Bone marrow (tissue), 2 donors: ENCODE measurements at places on chromosomes 6 and 20.

- DNase-seq: no peak
Observed at GRCh38 chr6:18259675-18260447, 4.5 kb downstream of the DEK start.

GRCh38 chr6:35037664-35038038 is 103.5 kb downstream of the TCP11 start:
- no peak for DNase-seq

- no peak for DNase-seq
Observed at GRCh38 chr6:166739117-166739975, 112.3 kb upstream of the RPS6KA2 start.

GRCh38 chr6:27452496-27452897 is 20.4 kb downstream of the ZNF184 start:
- no peak for DNase-seq

- DNase-seq: no peak
Observed at GRCh38 chr6:47621838-47622449, 76.4 kb upstream of the ADGRF4 start.

- DNase-seq: peak; percentile 50
Observed at GRCh38 chr6:7140631-7141378, 33.0 kb downstream of the RREB1 start.

DNA sequence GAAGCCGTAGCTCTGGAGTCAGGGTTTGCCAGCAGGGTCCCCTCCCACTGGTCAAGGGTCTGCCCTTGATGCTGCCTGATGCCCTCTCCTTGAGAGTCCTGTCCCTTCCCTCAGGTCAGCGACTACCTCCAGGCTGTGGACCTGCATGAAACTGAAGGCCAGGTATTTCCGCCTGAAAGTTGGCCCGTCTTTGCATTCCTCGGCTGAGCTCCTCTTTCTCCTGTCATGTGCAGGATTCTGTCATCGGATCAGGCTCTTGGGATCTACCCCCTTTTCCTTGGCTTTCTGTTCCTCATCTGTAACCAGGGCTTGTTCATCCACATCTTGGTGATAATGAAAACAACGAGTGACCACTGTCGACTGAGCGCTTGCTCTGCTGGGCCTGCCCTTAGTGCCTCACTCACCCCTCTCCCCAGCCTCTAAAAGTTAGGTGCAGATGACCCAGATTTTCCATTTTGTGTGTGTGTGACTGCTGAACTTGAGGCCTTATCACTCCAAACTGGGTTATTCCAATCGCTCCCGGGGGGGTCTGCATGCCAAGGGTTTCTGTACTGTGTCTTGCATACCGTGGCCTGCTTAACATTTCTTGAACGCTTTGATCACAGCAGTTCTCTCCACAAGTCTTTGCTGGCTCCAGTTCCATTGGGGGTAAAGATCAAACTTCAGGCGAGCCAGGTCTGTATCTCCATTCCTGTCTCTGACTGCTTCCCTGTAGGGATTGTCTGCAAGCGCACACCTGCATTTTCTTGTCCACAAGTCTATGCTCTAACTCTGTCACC is 81.6 kb downstream of the DTD1 start:
- DNase-seq: no peak

- peak; percentile 56 for DNase-seq
Observed at GRCh38 chr20:33667676-33668465, 1.1 kb downstream of the ACTL10 start.

DNA sequence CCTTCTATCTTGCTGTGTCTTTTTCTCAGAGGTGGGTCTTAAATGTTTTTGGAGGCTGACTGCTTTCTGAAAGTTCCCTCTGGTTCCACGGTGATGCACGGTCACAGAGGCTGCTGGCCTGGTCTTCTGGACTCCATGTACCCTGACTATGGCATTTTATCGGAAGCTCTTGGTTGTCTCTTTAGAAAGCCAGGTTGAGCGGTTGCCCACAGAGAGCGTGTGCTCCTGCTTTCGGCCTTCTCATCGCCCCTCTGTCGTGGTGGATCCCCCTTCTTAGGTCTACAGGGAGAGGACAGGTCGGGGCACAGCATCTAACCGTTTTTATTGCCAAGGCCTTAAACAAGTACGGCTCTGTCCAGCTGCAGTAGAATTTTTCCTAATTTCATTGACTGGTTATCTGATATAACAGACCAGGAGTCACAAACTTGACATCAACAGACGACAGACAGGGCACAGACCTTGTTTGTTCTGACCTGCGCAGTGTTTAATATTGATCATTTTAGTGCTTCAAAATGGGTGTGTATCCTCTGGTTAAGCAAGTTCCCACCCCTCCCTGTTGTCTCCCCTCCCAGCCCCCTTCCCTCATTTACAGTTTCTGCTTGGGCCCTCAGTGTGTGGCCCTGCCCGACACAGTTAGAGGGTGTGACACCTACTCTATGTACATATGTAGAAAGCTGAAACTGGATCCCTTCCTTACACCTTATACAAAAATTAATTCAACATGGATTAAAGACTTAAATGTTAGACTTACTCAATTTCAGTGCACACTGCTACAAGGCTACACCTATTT is 24.7 kb downstream of the SYTL3 start:
- no peak for DNase-seq

- DNase-seq: no peak
Observed at GRCh38 chr6:17100806-17101205, 1.0 kb upstream of the STMND1 start.

DNA sequence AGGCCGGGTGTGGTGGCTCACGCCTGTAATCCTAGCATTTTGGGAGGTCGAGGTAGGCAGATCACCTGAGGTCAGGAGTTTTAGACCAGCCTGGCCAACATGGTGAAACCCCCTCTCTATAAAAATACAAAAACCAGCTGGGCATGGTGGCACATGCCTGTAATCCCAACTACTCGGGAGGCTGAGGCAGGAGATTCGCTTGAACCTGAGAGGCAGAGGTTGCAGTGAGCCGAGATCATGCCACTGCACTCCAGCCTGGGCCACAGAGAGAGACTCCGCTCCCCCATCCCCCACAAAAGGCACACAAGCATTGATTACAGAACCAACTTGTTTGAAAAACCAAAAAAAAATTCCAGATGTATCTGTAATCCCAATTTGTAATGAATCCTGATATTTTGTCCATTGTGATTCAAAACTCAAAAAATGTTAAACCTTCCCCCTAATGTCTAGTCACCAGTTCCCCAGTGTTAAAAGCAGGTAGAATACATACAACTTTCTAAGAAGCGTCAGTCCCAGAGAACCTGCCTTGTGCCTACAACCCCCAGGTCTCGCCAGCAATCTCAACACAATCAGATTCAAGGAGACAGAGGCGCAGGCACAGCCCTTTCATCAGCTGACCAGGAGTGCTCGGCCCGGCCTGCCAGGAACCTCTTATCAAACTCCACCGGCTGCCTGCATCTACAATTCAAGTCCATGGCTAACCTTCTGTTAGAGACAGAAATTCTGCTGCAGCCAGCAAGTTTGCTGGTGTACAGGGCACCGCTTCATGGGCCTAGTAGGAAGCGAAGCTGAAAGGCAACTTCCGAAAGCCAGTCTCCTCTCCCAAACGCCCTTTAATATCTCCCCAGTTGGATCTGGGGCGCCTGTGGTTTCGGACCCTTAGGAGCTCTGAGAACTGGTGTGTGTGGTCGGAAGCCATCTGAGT is 2.1 kb downstream of the EZR start:
- no peak for DNase-seq

GRCh38 chr6:12939314-12939713 is 222.7 kb downstream of the PHACTR1 start:
- DNase-seq: no peak

DNA sequence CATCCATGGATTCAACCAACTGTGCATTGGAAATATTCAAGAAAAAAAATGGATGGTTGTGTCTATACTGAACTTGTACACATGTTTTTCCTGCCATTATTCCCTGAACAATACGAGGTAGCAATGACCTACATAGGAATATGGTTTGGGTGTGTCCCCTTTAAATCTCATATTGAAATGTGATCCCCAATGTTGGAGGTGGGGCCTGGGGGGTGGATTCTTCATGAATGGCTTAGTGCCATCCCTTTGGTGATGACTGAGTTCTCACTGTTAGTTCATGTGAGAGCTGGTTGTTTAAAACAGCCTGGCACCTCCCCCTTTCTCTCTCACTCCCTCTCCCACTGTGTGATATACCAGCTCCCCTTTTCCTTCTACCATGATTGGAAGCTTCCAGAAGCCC is 139.8 kb upstream of the BACH2 start:
- DNase-seq: no peak

- no peak for DNase-seq
Observed at GRCh38 chr6:22087960-22088706, 208.7 kb downstream of the PRL start.

DNA sequence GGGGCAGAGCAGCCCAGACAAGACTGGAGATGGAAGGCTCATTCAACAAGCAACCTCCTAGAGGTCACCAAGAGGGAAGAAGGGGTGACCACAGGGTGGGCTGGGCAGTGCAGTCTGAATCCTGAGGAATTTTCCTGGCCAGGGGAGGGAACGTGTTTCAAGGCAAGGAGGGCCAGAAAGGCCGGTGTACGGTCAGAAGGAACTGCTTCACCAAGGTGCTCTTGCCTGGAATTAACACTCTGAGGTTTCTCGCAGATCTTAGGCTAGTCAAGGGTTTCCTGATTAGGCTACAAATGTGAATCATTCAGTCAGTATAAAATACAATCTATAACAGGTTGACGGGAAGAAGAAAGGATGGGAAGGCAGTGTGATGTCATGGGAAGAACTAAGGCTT is 199.3 kb downstream of the LRFN2 start:
- DNase-seq: no peak

DNA sequence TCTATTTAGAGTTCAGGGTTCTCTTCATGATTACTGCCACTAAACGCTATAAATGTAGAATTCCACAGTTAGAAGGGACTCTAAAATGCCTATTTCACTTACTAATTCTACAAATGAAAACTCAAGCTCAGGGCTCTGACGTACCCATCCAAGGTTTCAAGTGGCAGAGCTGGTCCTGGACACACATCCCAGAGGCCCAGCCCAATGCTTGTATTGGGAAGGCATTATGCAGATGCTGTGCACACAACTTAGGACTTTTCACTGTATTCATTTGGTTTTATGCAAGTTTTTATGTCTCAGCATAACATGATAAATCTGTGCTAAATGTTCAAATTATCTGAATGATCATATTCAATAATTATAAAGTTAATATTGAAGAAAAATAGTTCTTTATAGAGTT is 310.4 kb downstream of the PHF3 start:
- no peak for DNase-seq

DNA sequence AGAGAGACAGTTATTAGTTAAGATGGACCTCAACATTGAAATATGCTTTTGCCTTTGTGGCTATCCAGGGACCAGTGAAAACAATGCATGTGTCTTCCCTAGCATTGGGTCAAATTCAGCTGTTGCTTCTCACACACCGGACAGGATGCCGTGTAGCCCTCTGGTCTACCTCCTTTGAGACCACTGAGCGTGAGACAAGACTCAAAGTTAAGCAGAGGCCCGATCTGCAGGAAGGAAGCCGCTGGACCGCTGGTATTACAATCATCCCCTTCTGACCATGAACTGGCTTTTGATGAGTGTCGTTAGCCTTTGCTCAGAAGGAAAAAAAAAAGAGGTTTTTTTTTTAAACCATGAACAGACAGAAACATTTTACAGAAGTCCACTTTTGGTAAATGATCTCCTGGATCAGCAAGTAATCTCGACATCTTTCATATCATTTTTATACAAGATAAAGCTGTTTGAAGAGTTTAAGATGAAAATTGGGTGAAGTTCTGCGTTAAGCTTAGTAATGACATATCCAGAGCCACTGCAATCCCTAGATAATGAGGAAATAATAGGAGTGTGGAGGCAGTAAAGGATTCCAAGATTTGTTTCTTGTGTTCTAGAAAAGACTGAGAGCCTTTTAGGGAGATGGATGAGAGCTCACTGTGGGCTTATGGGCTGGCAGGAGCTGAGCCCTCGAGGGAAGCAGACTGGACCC is 622.8 kb downstream of the QKI start:
- DNase-seq: no peak

GRCh38 chr6:111407686-111408085 is 75.3 kb downstream of the REV3L start:
- no peak for DNase-seq

DNA sequence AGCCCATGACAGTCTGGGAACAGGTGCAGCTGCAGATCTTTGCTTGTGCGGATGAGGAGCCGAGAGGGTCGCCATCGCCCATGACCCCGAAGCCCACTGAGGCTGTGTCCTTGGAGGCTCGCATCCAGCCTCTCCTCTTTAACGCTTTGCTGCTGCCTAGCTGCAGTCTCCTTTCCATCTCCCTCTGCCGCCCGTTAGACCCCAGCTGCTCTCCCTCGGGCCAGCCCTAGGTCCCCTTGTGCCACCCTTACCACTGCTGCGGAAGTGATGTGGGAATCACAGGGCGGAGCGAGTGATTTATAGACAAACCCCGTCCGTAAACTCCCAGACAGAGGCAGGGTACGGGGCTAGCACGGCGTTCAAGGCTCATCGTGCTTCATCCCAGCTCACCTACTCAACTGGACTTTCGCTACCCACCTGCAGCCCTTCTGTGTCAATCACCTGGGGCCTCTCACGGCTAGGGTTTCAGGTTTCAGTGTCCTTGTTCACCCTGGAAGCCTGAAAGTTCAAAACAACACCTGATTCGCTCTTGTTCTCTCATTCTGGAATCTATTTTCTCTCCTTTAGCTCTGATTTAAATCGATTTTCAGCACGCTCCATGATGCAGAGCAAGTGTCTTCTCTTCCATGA is 76.1 kb downstream of the PAX1 start:
- DNase-seq: no peak

GRCh38 chr20:14780508-14780907 is 443.1 kb upstream of the FLRT3 start:
- DNase-seq: no peak

GRCh38 chr20:54601831-54602515 is 126.6 kb downstream of the DOK5 start:
- no peak for DNase-seq

- DNase-seq: no peak
Observed at GRCh38 chr6:12007473-12007872, 4.6 kb upstream of the HIVEP1 start.

GRCh38 chr6:27297857-27298730 is 14.0 kb downstream of the POM121L2 start:
- DNase-seq: no peak

DNA sequence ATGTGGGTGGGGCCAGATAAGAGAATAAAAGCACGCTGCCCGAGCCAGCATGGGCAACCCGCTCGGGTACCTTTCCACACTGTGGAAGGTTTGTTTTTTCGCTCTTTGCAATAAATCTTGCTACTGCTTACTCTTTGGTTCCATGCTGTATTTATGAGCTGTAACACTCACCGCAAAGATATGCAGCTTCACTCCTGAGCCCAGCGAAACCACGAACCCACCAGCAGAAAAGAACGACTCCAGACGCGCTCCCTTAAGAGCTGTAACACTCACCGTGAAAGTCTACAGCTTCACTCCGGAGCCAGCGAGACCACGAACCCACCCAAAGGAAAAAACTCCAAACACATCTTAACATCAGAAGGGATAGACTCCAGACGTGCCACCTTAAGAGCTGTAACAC is 76.7 kb downstream of the TFAP2A start:
- DNase-seq: no peak

GRCh38 chr6:154893917-154894316 is 101.2 kb upstream of the TIAM2 start:
- DNase-seq: no peak

DNA sequence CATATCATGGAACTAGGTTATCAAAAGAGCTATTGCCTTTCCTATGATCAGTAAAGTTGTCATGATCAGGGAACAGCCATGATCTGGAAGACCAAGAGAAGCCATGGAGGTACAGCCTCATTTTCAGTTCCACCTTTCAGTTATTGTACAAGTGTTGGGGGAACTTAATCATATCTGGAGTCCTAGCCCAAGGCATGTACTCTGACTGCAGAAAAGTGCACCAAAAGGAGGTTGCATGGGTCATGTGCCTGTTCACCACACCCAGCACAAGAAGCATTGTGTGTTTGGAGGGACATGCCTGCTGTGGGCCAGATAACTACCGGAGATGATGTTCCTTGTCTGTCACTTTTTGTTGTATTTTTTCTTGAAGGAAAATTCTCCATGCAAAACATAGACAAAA is 185.8 kb upstream of the MAN1A1 start:
- no peak for DNase-seq
